Activated naive CD4-positive, alpha-beta T cell treated with anti-CD3 and anti-CD28 coated beads, Interleukin-2, amount 10 ng/mL, durations not matched to agents 7 days and 5 days (primary cell): ENCODE measurements at places on chromosomes 3 and 15.

GRCh38 chr15:72182673-72183072, 14.9 kb downstream of the GRAMD2A start:
- no peak for DNase-seq

- no peak for DNase-seq
Measured at GRCh38 chr3:31890742-31891469, 90.2 kb downstream of the OSBPL10 start.

GRCh38 chr3:18419232-18419631, 5.9 kb downstream of the SATB1 start:
- no peak for DNase-seq

DNA sequence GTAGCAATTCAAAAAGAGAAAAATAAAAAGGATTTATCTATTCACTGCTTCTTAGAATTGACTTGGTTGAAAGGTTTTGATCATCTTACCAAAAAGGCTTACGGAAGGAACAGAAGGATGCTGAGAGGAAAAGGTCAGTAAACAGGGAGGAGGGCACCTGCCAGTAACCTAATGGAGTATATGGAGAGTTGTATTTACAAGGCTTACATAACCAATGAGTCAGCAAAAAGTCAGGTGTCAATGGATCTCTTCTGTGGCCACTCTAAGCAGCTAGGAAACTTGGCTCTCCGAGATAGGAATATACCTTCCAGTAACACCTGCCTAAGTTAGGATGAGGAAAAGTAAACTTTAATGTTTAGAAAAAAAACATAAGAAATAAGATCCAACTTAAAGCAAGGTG, 80.5 kb upstream of the PLXND1 start:
- DNase-seq = no peak

- DNase-seq = no peak
Measured at GRCh38 chr3:51830345-51830744, 31.1 kb upstream of the IQCF2 start.

DNA sequence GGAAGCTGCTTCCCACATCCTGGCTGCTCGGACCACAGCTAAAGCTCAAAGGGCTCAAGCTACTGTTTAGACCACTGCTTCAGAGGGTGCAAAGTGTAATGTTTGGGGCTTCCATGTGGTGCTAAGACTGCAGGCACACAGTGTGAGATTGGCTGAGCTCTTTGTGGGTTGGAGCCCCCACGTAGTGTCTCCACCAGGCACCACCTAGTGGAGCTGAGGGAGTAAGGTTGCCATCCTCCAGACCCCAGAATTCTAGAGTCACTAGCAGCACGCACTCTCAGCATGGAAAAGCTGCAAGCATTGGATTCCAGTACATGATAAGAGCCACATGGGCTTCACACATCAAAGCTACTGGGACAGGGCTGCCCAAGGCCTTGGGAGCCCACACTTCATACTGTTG, 9.3 kb downstream of the MKRN3 start:
- no peak for DNase-seq

GRCh38 chr3:56351537-56351936, 116.7 kb downstream of the ERC2 start:
- no peak for DNase-seq

DNA sequence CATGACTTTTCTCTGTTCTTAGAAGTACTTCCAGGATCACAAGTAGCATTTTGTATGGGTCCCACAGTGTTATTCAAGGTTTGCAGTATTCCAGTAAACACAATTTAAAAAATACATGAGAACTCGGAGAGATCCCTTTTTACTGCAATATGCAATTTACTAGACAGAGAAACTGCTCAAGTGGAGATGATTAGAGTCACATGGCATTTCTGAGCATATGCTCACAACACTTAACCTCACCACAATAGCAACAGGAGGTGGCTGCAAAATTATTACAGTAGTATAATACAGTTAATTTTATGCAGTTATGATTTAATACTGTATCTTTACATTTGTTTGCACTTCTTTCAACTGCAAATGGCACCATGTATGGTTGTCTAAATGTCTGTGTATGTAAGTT, 87.5 kb downstream of the PIK3CB start:
- DNase-seq = no peak

DNA sequence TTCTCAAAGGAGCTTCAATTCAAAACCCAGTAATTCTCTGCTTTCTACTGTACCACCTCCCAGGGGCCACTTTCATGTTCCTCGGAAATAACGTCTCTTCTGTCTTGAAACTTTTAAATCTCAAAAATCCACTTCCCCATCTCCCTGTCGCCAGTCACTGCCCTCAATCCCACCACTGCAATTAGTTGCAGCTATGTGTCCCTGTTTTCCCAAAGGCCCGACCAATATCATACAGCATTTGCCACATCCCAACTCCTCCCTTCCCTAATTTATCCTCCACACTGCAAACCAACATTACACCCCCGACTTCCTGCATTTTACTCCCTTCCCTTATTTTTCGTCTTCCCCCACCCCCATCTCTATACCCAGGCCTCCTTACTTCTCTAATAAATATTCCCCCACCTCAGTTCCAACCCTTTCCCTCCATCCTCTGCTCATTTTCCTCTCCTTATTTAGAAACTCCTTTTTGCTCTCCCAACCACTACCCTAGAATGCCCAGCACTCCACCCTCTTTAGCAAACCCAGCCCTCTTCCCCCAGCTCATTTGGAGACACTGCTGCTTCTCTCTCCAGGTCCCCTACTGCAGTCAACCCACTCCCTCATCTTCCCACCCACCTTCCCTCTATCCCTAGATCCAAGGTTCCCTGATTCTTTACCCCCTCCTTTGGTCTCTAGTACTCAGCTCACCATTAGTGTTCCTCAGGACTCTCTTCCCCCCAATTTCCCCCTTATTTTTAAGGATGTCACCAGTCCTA, 1.1 kb downstream of the NPTN start:
- DNase-seq = no peak

DNA sequence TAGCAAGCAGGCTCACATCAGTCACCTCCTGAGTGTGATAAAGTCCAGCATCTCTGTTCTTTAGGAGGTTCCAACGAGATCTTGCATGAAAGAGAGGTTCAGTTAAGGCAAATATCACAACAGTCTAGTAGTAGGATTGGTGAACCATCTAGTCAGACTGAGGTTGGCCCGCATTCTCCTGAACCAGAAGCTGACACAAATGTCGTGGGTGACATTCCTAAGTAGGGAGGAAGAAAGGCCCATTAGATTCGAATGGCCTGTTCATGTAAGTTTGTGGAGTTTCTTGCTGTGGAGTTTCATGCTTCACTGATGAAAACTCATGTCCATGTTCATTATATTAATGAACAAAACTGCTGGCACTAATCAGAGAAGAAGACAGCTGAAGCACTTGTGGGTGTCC, 66.7 kb upstream of the XCR1 start:
- DNase-seq = no peak

DNA sequence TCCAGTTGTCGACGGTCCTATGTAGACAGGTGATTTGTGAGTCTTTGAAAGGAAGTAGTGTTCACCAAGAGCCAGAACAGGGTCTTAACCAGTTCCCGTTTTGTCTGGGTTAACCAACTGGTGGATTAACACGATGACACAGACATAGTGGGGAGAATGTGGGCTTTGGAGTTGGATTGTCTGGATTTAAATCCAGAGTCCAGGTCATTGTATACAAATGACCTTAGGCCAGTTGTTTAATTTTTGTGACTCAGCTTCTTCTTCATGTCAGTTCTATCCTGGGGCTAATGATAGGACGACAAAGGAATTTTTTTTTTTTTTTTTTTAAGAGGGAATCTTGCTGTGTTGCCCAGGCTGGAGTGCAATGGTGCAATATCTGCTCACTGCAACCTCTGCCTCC, 126.7 kb downstream of the LPP start:
- no peak for DNase-seq

DNA sequence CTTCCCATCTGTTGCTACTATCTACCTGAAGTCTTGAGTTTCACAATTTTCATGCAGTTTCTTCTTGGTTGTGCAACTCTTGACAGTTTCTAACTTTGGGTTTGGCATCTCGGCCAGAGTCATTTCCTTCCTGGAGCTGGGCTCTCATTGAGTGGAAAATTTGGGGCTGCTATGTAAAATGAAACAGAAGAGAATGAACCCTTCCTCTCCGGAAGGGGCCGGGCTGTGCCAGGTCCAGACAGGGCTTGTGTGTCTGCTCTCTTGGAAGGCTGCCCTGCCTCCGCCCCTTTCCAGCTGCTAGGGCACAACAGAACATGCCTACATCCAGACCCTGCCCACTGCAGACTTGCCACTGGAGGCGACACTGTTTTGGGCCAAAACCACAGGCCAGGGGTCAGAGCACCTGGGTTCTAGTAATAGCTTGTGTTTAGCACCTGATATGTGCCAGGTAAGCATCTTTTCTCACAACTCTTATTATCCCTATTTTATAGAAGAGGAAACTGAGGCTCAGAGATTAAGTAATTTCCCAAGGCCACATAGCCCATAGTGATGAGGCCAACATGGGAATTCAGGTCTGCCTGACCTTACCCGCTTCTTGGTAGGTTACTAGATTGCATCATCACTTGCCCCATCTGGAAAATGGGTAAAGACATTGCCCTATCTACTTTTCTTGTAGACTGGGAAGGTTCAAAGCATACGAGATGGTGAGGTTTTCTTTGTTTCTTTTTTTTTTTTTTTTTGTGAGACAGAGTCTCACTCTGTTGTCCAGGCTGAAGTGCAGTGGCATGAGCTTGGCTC, 25.0 kb downstream of the IRAK2 start:
- peak; percentile 55 for DNase-seq

DNA sequence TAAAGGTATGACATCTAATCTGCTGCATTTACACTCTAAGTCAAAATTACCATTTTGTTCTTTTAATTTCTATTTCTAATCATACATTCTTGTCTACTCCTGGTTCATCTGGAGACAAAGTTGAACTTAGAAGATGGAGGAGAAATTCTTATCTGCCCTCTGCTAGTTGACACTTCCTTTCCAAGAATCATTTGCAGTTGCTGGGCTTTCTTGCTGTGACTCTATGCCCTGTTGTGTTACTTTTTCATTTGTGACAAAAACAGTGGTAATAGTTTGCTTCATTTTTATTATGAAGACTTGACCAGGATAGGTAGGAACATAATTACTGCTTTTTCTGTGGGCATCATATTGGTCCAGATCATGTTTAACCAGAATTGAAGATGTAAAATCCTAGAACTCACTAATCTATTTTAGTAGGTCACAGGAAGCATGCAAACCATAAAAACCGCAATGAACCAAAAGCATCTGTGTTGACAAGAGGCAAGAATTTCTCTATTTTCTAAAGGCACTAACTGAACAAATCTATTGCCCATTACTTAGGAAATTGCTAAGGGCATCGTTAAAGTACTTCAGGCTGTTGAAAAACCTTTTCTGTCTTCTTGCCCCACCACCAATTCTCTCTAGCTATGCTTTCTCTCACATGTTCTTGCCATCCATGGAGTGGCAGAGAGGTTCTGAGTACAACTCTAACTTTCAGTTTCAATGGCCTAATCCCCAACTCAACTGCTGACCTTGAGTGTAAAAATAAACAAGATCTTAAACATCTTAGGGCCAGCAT, 4.2 kb upstream of the CCR2 start:
- DNase-seq = peak; percentile 30

DNA sequence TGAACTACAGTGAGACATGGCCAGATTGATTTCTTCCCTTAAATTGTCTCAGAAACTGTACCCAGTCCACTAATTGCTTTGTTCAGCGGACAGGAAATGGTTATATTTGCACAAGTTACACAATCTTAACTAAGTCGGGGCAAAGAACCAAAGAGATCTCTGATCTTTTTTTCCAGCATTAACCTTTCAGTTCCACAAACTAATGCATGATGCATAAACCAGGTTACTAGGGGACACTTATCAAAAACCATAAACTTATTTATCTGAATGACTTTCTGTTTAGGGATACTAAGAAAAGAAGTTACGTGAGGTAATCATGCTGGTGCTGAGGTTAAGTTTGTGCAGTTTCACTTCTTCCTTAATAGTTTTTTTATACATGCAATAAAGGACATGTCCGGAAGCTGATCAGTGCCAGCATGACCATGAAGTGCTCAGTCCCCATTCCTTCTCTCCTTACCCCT, 22.4 kb downstream of the FNDC3B start:
- no peak for DNase-seq

GRCh38 chr3:196518966-196519717, 4.0 kb upstream of the SMCO1 start:
- DNase-seq = peak; percentile 75

GRCh38 chr3:123026565-123027291, 835 bp downstream of the SEMA5B start:
- DNase-seq = peak; percentile 23

- no peak for DNase-seq
Measured at GRCh38 chr15:68672251-68672650, 93.5 kb downstream of the CORO2B start.

DNA sequence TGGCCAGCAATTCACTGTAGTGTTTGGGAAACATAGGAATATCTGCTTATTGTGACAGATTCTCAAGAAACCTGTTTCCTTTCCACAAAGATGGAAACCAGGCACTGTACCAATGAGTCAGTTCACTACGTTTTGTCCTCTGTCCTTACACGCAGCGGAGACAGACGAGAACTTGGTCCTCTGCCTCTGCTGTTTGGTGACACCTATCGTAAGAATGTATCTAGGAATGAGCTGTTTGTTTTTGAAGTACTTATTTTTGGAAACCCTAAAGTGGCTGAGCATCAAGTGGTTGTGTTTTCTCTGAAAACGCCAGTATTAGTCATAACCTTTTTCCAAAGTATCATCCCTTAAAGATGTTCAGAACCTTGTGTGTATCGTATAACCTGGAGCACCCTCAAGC, 93.0 kb downstream of the PGPEP1L start:
- no peak for DNase-seq

GRCh38 chr3:32471246-32471645, 31.4 kb downstream of the CMTM6 start:
- no peak for DNase-seq

GRCh38 chr3:59820352-59820934, 770.6 kb upstream of the CFAP20DC start:
- DNase-seq = no peak

DNA sequence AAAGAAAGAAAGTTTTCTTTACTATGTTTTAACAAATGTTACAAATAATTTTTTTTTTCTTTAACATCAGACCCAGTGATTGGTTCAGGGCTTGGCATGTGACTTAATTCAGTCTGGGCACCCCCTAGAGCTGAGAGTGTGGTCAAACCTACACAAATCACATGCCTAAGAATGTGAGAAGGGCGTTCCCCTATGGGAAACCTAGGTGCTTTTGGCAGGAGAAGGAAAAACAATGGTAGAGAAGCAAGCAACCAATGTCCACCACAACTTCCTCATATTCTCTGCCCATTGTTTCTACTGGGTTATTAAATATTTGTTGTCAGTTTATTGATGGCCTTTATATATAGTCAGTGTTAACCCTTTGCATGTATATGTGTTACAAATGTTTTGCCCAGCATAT, 21.4 kb upstream of the PIAS1 start:
- DNase-seq = no peak
